ENCODE measurements at places on chromosomes 7 and 10.

DNA sequence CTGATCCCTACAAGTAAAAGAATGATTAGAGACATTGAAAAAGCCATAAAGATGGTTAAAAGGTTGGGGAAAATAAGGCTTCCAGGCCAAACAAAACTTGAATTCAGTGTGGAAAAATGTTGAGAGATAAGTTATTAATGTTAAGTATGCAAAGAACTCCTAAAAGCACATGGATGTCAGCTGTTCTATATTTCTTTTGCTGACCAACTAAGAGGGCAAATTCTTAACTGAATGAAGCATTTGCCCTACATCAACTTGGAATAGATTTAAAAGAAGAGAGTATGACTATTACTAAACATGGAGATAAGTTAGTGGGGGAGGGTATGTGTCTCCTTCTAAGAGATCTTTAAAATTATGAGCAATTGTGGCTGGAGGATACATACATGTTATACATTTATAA is 124.8 kb downstream of the KIAA1217 start:
- DNase-seq: no peak

DNA sequence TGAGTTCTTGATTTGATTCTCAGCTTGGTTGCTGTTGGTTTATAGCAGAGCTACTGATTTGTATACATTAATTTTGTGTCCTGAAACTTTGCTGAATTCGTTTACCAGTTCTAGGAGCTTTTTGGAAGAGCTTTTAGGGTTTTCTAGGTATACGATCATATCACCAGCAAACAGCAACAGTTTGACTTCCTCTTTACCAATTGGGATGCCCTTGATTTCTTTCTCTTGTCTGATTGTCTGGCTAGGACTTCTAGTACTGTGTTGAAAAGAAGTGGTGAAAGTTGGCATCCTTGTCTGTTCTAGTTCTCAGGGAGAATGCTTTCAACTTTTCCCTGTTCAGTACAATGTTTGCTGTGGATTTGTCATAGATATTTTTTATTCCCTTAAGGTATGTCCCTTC is 86.2 kb downstream of the PLXDC2 start:
- DNase-seq: no peak

DNA sequence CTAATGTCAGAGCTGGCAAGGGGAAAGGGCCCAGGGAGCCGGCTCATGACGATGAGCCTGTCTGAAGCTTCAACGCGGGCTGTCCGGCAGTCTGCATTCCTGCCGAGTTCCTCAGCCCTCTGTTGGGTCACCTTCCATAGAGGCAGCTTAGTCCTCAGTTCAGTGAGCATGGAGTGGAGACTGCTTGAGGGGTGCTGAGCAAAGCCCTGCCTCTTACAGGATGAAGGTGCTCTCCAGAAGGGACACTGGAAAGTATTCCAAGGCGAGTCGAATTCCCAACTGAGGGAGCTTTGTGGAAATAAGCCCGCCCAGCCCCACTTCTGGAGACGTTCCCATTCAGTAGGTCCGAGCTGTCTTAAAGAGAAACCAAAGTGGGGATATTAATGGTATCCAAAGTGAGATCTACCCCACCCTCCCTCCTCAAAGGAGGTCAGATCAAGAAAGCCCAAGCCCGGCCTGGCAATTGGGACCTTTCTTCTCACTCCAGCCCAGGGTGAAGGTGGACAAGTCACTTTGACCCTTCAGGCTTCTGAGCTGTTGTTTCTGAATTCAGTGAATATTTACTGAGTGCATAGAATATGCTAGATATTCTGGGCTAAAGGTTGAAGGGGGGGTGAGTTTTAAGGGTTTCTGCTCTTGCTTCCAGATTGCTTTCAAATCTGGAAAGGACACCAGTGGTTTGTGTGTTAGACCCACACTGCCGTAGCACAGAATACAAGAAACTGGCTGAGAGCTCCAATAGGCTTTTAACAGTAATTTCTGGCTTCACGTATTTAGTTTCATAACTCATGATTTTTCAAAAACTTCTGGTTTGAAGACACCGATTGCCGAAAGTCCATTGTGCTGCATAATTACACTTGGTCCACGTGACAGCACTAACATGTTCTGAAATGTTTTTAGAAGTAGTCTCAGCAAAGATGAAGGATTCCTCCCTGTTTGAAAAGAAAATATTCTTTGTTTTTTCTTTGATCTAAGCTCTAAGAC is 3.5 kb downstream of the EGFR start:
- DNase-seq: peak; percentile 55

DNA sequence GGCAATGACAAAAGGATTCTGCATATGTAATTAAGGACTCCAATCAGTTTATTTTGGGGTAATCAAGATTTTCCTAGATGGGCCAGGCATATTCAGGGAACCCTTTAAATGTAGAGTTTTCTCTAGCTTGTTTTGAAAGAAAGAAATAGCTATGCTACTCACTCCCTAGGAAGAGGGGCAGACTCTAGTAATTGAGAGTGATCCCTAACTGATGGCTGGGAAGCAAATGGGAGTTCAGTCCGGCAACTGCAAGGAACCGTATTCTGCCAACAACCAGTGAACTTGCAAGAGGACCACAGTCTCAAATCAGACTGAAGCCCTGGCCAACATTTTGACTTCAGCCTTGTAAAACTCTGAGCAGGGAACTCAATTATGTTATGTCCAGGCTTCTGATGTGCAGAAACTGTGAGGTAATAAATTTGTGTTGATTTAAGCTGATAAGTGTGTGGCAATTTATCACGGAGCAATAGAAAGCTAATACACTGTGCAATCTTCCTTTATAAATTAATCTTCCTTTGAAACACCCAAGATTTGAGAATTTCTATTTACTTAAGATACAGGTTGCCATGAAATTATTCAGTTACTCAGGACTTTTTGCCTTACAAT is 14.0 kb downstream of the AOAH start:
- no peak for DNase-seq

DNA sequence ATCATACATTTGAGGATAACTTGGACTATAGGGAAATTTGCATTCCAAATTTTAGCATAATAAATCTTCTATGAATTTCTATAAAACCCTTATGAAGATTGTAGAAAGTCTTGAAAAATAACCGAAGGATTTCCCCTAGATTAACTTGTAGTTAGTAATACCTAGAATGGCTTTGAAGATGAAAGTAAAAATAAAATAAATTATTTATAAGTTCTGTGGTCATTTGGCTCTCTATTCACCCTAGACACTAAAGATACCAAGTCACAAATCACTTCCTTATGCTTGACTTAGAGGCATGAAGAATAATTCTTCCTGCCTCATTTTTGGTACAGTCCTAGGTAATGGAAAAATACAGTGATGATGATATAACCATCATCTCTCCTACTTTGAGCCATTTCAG is 79.3 kb downstream of the CSTF2T start:
- no peak for DNase-seq

DNA sequence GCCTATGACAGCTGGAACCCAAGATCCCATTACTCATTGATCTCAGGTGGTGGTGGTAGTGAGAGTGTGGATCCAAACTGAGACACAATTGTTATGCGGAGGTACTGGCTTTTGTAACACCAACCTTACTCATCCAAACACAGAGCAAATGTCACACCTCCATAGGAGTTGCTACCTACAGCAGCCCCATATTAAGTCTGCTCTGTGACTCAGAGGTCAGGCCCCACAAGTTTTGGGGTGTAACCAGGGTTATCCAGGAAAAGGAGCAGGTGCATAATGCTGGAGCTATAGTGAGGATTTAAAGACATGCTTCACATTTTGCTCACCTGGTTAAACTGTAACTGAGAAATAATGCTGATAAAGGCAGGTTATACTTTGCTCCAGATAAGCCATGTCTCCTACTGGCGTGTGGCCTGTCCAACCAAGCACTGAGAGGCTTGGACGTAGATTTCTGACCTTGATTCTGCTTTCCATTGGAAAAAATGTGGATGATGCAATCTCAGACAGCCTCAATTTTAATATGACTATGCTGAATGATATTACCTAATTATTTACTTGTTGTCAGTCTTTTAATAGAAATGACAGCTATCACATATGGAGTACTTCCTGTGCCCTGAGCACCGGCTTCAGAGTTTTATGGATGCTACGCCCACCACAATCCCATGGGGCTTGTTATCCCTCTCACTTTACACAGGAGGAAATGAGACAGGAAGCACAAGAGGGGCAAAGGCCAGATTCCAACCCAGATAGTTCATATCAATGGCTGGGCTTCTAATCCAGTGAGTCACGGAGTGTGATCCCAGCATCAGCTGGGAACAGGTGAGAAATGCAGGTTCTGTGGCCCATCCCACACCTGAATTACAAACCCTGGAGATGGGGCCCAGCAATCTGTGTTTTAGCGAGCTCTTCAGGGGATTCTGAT is 181.3 kb downstream of the CHN2 start:
- peak; percentile 30 for DNase-seq

DNA sequence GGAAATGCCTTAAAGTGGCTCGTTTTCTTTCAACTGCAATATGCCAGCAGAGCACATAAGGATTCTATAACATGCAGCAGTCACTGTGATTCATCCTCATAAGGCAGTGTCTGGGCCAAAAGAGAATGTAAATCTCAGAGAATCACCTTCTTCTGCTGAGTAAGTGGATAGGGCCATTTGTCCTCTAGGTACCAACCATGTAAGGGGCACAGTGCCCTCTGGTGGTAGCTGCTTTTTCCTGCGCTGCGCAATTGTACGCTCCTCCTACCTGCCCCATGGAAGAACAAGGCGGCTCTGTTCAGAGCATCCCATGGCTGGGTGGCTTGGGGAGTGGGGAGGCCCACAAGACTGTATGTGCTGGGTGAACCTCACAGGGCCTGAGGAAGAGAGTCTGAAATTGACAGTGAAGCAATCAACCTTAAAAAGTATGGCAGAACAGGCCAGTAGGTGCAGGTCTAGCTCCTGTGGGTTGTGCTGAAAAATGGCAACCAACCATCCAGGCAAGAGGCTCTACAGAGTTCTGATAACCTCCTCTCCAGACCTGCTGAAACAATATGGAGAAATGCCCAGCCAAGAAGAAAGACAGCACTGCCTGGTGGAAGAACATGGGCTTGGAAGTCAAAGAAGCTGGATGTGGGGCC is 78.6 kb upstream of the C10orf90 start:
- peak; percentile 51 for DNase-seq

- no peak for DNase-seq
Measured at GRCh38 chr10:97633921-97634320, 621 bp upstream of the MORN4 start.

- DNase-seq: no peak
Measured at GRCh38 chr7:46173476-46174195, 252.6 kb upstream of the IGFBP3 start.

GRCh38 chr7:118368958-118369357 is 144.5 kb downstream of the ANKRD7 start:
- DNase-seq: no peak
